ENCODE measurements at places on chromosomes 1 and 21.
A peak's percentile ranks its signal among the peaks of the same experiment; 100 is the strongest.

- no peak for DNase-seq
These were observed 92.9 kb downstream of the TRIM11 start for GRCh38 chr1:228313536-228314277.

- no peak for DNase-seq
These were observed 262.5 kb downstream of the NPHP4 start for GRCh38 chr1:5729636-5730145.

- DNase-seq = no peak
These were observed 94.6 kb downstream of the LRRC7 start for GRCh38 chr1:69662321-69662720.

DNA sequence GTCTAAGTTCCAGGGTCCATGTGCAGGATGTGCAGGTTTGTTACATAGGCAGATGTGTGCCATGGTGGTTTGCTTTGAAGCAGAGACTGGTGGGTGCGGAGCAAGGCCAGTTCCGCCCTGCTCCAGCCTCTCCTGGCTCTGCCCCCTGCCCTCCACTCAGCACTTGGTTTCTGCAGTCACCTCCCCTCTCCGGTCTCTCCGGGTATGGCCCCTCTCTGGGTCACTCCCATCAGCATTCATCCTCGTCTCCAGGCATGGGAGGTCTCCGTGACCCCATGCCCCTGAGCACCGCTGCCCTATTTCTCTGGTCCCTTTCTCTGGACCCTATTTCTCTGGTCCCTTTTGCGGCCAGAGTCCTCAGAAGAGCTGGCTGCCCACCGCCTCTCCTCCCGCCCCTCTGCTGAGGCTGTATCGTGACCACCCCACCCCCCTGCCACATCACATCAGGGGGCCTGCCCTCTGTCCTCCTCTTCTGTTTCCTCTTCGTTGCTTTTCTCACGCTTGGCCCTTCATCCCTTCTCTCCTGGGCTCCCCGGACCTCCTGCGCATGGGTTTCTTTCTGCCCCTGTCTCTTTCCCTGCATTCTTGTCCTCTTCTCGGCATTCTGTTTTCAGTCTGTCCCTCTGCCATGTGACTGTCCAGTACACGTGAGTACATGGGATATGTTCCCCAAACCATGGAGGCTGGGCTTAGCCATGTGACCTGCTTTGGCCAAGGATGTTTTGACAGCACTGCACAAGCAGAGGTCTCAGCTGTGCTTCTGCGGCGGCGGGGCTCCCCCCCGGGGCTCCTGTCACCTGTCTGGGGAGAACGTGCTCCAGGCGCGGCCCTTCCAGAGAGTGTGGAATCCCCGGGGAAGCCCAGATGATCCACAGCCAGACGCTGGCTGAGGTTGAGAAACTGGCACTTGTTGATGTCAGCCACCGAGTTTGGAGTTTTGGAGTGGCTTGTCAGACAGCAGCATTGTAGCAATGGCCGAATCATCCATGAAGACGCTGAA lies 54.4 kb upstream of the C1orf174 start:
- DNase-seq = no peak

GRCh38 chr1:162009501-162010174 lies 14.0 kb downstream of the OLFML2B start:
- no peak for DNase-seq

- no peak for DNase-seq
These were observed 4.1 kb upstream of the NBPF3 start for GRCh38 chr1:21435646-21436487.

- DNase-seq = no peak
These were observed 193.3 kb upstream of the SNX7 start for GRCh38 chr1:98468111-98468717.

DNA sequence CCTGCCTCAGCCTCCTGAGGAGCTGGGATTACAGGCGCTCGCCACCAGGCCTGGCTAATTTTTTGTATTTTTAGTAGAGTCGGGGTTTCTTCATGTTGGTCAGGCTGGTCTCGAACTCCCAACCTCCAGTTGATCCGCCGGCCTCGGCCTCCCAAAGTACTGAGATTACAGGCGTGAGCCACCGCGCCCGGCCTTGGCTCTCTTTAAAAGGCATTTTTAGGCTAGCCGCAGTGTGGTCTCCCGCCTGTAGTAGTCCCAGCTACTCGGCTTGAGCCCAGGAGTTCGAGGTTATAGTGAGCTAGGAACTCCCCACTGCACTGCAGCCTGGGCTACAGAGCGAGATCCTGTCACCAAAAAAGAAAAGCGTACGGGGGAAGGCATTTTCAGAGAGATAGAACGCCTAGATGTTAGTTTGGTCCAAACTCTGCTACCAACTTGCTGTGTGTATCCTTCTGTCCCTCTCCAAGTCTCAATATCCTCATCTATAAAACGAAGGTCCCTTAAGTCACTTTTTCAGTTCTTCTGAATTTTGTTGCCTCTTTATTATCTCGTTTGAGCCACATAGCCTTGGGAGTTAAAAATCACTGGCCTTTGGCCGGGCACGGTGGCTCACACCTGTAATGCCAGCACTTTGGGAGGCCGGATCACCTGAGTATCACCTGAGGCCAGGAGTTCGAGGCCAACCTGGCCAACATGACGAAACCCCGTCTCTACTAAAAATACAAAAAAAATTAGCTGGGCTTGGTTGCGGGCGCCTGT lies 734 bp downstream of the MED18 start:
- DNase-seq = no peak

- DNase-seq = peak; percentile 5
These were observed at the start of gene PCP4 for GRCh38 chr21:39867198-39867650. PCP4 (plus strand) TSS chr21:39867438; CDS start chr21:39867502, 64 bp downstream.

DNA sequence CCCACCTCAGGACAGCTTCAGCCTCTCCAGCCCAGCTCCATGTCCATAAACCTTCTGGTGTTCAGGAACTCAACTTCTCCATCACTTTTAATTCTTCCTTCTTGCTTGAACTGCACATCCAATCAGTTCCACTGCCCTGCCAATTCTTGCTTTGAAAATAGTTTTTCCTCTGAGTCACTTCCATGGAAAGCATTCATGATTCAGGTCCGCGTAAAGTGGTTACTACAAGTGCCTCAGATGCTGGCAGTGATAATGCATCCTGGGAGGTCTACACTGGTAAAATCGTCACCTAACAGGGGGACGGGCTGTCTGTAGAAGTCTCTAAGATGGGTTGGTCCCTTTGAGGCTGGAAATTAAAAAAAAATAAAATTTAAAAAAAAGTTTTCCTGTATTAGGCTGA lies 25.9 kb upstream of the RCAN1 start:
- no peak for DNase-seq

DNA sequence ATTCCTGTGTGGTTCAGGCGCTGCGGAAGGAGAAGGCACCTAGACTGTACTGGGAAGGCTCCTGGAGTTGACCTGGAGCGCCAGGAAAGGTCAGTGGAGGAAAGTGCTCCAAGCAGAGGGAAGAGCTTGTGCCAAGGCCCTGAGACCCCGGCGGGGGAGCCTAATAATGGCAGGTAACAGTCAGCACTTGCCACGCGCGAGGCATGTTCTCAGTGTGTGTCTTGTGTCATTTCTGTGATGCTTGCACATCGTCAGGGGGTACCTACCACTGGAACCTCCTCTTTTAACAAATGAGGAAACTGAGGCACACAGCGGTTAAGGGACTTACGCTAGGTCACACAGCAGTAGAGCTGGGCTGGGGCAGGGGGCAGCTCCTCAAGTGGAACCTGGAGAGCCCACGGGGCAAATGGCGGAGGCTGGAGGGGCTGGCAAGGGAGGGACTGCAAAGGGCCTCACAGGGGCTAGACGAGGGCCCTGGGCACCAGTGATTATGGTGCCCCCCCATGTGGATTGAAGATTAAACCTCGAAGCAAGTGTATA lies 976 bp upstream of the BMP8B start:
- DNase-seq = no peak

GRCh38 chr1:209590405-209590804 lies 6.9 kb downstream of the CAMK1G start:
- DNase-seq = no peak

GRCh38 chr1:215825056-215825455 lies 258.0 kb downstream of the KCTD3 start:
- DNase-seq = no peak

DNA sequence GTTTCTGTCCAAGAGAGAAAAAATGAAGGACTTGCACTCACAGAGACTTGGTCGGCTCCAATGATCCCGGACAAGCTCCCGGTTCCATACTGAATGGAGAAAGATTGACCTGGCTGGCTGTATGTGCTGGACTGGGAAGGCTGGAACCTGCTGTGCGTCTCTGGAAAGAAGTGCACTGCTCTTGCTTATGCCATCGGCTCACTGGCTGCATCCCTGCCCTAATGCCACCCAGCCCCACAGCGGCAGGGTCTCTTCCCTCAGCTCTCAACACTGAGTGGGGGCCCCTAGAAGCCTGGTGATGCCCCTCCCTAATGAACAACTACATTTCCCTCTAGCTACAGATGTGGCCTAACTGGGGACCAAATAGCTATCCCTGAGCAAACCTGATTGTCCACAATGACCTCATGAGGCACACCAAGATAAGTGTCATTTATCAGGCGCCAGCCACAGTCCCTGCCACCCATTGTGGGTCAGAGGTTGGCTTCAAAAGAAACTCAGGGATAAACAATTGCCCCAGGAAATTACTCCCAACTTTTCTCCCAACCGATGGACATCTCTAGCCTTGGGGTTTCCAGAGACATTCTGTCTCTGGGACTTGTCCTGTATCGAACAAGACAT lies 2.6 kb downstream of the CTSE start:
- DNase-seq = no peak

DNA sequence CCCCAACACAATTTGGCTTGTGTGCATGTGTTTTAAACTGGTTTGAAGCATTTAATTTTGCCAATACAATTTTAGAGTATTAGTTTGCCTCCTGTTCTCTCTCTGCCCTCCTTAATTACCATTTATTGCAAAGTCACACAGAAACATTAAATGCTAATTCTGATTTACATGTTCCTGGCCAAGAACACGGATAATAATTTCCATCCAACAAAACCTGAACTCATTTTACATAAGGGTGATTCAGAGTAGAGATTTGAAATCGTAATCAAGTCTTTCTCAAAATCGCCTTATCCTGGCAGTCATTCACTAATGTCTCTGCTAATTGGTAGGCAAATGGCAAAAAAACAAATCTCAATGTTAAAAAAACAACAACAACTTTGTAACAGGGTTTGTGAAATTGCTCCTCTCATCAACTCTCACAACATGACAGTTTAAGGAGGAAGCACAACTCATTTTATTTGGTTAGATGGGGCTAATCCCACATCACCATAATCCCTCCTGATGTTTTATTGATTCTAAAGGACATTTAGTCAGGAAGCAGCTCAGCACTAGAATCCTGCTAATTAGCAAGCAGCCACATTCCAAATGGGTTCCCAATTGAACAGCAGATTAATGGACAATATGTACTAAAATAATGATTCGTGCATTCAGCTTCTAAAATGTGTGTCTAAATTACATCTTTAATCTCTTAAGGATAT lies 55.9 kb downstream of the C1orf87 start:
- DNase-seq = no peak

- DNase-seq = no peak
These were observed 47.2 kb downstream of the SYCP1 start for GRCh38 chr1:114901814-114902213.

- no peak for DNase-seq
These were observed 3.2 kb upstream of the TNFSF4 start for GRCh38 chr1:173210283-173210682.

GRCh38 chr1:35725596-35725995 lies 6.9 kb upstream of the C1orf216 start:
- no peak for DNase-seq

DNA sequence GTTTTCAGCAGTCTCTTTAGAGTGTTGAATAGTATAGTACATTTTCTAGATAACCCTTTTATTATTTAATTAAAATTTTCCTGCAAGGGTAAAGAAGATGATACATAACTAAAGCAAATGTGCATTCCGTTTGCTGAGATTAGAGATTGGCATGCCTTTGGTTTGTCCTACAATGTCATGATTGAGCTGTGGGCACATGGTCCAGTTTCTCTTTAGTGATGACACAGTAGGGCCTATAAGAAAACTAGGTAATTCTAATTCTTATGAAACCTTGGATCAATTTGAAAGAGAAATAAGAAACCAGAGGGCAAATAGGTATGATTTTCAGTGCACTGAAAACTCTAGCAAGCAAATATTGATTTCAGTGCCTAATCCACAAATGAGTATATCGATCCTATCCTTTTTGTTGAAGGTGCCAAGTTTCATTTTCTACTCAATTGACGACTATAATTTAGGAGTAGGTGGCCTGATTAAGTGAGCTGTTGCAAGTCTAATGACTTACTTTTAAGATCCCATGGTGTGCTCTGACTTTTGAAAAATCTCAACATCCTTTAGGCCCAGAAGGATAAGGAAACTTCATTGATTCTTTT lies 128.0 kb upstream of the KCNK1 start:
- DNase-seq = no peak

GRCh38 chr1:31501505-31501904 lies 74.8 kb upstream of the TINAGL1 start:
- DNase-seq = no peak

DNA sequence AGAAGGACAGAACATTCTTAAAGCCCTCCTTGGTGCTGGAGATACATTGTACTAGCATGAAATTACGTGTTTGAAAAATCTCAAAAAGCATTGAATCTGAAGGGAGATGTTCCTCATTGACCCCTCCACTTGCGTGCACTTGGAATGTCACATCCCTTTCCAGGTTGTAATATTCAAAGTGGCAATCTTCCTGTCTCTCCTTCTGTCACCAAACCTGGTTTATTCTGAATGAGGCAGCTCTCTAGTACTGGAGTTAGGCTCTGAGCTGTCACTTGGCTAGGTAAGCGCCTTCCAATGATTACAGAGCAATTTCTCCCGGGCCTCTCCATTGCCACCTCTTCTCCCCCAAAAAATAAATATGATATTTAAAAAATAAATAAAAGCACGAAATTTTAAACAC lies 855 bp downstream of the DSCAM start:
- DNase-seq = no peak

DNA sequence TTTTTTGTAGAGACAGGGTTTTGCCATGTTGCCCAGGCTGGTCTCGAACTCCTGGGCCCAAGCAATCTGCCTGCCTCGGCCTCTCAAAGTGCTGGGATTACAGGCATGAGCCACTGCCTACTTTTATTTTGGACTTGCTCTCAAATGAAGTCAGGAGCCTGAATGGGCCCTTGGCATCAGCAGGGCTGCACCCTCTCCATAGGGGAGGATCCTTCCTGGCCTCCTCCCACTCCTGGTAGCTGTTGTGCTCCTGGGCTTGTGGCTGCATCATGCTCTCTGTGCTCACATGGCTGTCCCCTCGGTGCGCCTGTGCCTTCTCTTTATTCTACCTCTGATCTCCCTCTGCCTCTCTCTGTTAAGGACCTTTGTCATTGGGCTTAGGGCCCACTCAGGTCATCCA lies 46.4 kb upstream of the DISP3 start:
- DNase-seq = no peak

DNA sequence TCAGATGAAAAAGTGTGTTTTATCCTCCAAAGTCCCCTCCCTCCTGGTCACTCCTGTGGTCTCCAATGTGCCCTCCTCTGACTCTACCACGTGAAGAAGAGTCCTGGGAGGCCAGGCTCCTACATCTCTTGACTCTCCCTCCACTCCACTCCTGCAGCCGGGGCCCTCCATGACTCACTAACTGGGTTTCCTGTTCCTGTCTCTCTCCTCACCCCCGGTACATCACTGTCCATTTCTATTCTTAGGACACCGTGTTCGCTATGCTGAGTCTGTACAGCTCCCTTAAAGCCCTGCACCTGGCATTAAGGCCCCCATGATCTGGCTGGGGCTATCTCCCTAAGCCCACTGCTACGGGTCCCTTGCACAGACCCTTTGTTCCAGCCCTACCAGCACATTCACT lies 93.4 kb downstream of the BCAR3 start:
- no peak for DNase-seq

GRCh38 chr1:165445388-165445787 lies 462 bp upstream of the RXRG start:
- DNase-seq = no peak

All from naive thymus-derived CD4-positive, alpha-beta T cell (primary cell).